Neural crest cell (in vitro differentiated cells): ENCODE measurements at places on chromosomes 2 and 18. TPM values are rescaled to one million over a fixed set of nuclear protein-coding genes. Genes with fewer than 3 reads are reported as not detected.
A peak's percentile ranks its signal among the peaks of the same experiment; 100 is the strongest.

DNA sequence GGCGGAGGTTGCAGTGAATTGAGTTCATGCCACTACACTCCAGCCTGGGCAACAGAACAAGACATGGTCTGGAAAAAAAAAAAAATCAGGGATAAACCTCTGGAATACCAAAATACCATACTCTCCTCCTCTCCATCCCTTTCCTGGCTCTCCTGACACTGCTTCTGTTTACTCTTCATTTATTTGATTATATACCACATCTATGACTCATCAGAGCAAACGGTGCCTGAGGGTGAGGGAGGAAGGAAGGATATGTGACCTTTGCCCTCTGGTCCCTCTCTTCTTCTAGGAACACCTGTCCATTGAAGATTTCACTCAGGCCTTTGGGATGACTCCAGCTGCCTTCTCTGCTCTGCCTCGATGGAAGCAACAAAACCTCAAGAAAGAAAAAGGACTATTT, 30.0 kb downstream of the VIL1 start:
- no peak for DNase-seq

DNA sequence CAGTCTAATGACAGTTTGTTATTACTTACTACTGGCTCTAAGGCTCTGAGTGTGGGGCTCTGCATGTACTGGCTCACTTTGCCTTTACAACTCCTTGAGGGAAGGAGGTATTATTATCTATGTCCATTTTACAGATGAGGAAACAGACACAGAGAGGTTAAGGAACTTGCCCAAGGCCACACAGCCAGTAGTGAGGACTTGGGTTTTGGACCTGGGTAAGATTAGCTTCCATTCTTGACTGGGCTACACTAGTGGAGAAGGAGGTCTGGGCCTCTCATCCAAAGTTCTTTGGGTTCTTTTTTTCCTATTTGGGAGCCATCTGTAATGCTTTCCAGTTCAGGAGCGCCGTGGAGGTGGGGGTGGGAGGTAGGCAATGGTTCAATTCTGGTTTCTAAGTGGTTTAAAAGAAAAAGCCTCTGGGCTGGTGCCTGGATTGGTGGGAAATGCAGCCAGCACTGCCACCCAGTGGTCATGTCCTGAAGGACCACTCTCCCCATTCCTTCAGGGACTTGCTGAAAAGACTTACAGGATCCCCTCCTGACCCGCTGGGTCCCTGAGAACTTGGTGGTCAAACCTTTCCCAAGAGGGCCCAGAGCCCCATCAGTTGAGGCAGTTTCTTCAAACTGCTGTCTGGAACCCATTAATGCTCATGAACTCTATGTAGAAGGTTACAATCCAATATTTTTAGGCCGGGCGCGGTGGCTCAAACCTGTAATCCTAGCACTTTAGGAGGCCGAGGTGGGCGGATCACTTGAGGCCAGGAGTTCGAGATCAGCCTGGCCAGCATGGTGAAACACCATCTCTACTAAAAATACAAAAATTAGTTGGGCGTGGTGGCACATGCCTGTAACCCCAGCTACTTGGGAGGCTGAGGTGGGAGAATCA, 38.6 kb upstream of the NOTO start:
- peak; percentile 80 for DNase-seq

DNA sequence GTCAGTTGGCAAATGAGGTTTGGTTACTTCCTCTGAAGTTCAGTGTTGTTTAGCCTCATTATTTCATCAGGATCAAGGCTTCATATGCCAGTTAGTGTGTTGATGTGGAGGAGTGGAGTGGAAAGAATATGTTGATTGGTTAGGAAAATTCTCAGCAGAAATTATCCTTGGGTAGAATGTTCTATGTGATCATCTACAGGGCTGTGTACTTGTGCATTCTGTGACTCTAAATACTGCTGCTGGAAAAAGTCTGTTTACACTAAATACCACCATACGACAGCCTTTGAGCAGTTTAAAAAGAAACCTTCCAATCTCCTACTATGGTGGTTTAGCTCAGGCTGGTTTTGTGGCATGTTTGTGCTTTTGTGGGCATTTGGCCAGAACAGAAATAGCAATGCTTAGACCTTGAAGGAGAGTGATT, 25.8 kb downstream of the CAB39 start:
- no peak for DNase-seq

- no peak for DNase-seq
These were observed 70.3 kb downstream of the VWC2L start for GRCh38 chr2:214481204-214481603.

DNA sequence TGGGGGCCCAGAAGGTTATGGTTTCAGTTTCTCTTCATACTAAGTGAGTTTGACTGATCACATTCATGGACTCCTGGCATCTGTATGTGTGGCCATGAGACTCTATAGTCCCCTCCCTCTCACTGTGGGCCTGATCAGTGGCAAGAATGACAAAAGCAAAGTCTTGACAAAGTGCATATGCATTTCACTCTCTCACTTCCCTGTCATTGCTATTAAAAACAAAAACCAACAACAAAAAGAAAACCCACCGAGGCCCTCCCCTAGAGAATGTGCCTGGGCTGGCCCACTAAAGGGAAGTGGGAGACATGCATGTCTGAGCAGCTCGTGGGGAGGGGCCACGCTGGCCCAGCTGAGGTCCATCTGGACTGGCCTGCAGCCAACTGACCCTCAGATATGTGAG, 600.1 kb upstream of the RAB6C start:
- no peak for DNase-seq

DNA sequence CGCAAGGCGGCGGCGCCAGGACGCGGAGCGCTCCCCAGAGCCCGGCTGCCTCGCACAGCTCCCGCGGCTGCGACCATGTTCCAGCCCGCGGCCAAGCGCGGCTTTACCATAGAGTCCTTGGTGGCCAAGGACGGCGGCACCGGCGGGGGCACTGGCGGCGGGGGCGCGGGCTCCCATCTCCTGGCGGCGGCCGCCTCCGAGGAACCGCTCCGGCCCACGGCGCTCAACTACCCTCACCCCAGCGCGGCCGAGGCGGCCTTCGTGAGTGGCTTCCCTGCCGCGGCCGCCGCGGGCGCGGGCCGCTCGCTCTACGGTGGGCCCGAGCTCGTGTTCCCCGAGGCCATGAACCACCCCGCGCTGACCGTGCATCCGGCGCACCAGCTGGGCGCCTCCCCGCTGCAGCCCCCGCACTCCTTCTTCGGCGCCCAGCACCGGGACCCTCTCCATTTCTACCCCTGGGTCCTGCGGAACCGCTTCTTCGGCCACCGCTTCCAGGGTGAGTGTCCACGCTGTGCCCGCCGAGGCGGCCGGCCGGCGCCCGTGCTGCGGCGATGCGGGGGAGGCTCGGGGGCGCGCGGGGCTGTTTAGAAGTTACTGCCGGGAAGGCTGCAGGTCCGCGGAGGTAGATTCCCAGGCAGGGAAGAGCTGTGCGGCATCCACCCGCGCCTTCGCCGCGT, 696 bp downstream of the EMX1 start:
- DNase-seq: no peak

COL4A3 gene
- total RNA-seq: not detected in 2 replicates

GRCh38 chr2:177147093-177147694, 65.4 kb upstream of the HNRNPA3 start:
- no peak for DNase-seq

CFAP221 gene
- total RNA-seq: 2.0 and 3.0 TPM in 2 replicates

DNA sequence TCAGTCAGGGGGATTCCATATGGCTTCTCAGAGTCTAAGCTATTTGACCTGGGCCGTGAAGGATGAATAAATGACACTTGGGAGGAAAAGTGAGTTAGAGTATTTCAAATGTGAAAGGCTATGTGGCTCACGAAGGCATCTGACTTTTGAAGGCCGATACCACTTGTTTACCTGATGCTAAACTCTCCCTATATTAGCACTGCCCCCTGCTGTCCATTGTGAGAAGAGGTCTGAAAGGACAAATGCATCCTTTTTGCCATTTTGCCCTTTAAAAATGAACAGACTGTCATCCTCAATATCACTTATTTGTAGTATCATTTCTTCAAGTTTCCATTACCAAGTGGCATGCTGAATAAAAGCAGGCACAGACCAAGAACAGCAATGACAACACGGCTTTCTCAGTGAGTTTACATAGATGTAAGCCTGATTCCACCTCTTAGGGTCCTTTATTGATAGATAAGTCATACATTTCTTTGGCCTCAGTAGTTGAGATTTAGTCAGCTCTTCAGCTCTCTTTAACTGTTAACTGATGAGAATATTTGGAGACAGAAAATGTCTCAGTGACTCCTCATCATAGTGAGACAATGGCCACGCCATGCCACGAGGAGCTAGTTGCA, 40.1 kb downstream of the DOCK10 start:
- peak; percentile 52 for DNase-seq

RTTN gene
- total RNA-seq: 31.7 and 34.8 TPM in 2 replicates

DNA sequence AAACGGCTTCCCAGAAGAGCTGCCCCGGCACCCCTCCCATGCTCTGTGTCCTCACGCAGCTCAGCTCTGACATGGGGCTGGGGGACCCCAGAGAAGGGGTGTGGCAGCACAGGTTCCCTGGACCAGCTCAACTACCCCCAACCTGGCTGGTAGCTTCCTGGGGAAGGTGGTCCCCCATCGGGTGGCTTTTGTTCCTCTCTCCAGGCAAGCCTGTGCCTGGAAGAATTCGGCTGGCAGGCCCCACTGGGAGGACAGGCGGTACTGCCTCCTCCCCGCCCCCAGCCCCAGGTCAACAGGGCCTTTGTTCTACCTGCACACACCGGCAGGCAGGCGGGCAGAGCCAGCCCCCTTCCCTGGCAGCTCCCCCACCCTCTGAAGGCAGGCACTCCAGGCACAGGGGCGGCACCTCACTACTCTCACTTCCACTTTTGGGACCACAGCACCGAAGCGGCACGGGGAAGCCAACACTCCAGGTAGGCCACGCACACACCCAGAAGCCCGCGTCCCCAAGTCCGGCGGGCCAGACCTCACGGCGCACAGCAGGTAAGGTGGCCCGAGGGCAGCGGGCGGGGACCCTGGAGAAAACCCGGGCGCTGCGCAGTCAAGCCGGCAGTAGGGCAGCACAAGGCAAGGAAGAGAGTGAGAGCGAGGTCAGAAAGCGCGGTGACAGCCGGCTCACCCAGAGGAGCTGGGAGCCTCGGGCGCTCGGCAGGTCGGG, 1.3 kb downstream of the HS6ST1 start:
- no peak for DNase-seq

GRCh38 chr2:71067567-71068217, 756 bp upstream of the NAGK start:
- no peak for DNase-seq

DNA sequence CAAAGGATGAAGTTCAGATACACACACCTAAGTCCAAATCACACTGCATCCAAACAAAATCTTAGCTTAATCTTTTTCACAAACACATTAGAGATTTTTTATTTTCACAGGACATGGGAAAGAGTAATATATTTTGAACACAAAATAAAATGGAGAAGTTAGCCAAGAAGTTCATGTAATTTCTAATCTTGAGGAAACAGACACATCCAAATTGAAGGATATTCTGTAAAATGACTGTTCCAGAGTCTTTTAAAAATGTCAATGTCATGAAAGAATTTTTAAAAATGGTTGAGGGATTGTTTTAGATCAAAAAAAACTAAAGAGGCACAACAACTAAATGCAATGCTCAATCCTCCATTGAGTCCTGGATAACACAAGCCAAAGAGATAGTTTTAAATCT, 12.4 kb upstream of the RAPGEF4 start:
- no peak for DNase-seq

DNA sequence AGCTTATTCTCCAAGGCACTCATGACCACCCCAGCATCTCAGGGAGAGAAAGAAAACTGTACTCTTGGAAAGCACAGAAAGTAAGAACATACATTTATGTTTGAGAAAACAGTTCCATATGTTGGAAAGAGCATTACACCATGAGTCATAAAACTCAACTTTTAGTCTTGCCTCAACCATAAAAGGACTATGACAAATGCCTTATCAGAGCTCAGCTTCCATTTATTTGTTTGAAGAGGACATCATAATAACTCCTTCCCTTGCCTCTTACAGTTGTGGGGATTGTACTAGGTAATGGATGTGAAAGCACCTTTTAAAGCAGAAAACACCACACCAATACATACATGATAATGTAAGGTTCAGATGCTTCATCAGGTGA, 370.8 kb downstream of the LNPK start:
- no peak for DNase-seq

GRCh38 chr18:53385889-53386288, 838.6 kb downstream of the MBD2 start:
- no peak for DNase-seq

DNA sequence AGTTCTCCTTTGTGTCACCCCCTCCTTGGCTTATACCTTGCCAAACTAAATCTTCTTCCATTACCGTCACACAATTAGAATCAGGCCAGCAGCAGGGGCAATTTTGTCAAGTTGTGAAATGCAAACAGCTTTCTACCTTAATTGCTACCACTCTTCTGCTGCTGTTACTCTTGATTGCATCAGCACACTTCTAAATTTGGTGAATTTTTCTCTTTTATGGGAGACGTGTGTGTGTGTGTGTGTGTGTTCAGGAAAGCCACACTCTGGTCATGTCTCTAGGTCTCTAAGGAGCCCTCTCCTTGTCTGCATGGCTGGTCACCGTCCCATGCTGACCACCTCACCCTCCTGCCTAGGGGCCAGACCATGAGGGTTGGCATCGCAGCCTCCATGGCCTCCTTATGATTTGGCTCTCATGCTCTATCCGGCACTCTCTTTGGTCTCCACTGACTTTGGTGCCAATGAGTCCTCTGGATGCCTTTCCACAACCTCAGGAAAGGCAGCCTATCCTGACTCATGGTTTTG, 87.7 kb downstream of the GATA6 start:
- no peak for DNase-seq

DNA sequence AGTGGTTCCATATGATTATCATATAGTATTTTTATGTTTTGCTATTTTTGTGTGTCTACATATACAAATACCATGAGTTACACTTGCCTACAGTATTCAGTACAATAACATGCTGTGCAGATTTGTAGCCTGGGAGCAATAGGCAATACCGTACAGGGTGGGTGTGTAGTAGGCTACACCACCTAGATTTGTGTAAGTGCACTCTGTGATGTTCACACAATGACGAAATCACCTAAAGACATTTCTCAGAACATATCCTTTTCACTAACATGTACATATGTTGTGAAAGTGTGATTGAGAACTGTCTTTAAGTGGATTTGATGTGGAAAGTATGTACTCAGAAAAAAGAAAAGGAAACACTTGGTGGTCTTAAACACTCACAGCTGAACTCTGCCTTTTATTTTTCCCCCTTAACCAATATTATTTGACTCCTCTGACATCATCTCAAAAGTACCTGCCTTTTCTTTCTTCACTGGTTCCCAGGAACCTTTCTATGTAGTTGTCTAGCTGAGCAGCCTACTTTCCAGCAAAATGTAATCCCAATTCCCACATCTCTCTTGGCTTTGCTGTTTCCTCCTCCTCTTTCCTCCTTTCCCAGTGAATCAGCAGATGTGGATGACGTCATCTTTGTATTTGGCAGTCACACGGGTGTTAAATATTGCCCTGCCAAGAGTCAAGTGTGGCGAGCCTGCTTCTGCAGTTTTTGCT, 47.7 kb downstream of the OSBPL6 start:
- DNase-seq: no peak

GRCh38 chr18:47930199-47930930, at the start of gene SMAD2:
Gene SMAD2 (minus strand): TSS chr18:47930659. CDS start chr18:47896756, 33,903 bp downstream.
- peak; percentile 61 for DNase-seq

DNA sequence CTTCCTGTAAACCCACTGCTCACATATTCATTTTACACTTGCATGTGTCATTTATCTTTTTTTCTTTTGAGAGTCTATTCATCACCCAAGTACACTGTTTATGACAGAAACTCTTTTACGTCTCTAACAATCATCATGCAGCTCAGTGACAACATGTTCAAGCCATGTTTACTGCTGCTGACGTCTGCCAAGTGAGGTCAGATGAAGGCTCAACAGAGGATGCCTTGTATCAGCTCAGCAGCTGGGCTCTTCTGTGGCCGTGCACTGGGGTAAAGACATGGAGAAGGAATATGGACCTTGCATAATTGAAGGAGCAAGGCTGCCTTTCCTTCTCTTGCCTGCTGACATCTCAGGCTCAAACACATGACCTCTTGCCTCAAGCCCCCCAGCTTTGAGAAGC, 99.6 kb downstream of the ADD2 start:
- no peak for DNase-seq
